ENCODE measurements at places on chromosomes 11 and 22.

DNA sequence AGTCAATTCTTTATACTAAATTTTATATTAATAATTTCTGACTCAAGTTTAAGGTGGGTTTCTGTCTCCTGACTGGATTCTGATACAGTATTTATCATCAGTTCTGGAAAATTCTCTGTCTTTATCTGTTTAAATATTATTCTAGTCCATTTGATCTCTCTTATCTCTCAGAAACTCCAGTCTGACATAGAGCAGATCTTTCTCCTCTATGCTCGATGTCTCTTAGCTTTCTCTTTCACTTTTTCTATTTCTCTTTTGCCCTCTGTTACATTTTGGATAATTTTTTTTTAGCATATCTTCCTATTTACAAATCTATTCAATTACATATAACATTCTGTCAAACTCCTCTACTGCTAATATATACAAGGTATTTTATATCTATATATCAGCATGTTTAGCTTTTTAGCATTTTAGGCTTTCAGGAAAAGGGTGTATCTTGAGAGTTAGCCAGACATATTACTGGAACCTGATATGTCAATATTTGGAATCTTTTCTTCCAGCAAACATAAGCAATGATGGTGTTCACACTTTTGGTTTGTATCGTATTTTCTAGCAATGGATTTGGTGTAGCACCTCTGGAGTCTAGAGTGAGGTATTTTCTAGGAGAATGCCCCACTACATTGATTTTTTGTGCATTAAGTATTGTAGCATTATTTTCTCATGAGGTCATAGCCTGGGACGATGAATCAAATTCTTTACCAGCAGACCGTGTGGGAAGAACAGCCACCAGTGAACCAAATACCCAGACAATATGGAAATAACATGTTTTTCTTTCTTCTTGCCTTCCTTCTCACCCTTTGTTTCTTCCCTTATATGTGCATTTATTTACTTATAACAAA, 4.1 kb upstream of the NNMT start:
- no peak for DNase-seq

GRCh38 chr22:21014202-21014725, 701 bp upstream of the P2RX6 start:
- peak; percentile 100 for DNase-seq

- no peak for DNase-seq
Measured at GRCh38 chr22:31637447-31637890, 24.5 kb downstream of the PISD start.

DNA sequence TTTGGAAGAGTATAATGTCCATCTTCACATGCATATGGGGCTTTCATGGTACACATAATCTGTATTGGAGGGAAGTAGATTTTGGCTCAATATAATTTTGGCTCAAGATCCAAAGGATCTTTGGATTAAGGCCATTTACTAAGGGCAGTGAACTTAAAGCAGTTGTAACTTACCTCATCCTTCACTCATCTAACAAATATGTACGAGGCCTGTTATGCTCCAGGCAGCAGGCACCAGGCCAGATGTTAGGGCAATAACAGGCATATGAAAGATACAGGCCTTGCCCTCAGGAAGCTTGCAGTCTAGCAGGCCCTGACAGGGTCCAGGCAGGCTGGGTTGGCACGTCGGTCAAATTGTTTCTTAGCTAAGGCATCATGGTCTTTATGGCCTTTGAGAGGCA, 44.6 kb downstream of the LIF start:
- no peak for DNase-seq

DNA sequence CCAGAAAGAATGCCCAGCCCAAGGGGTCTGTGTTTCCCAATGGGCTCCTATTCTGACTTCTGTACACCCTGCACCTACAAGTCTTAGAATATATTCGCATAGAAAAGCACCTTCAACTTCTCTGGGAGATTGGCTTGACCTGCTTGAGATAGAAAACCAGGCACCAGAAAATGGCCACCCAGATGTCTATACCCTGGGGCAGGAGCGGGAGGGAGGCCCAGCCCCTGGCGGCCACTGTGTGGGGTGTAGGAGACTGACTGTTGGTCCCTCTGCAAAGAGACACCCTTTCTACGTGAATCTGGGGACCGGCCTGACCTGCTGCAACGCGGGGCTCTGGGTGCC, 8.5 kb downstream of the DENND6B start:
- DNase-seq = no peak

GRCh38 chr11:69943066-69943465, 123.8 kb upstream of the FGF3 start:
- peak; percentile 37 for DNase-seq

- DNase-seq = no peak
Measured at GRCh38 chr11:33642461-33643166, 58.0 kb downstream of the C11orf91 start.

GRCh38 chr11:58286249-58286648, 18.2 kb upstream of the OR10W1 start:
- peak; percentile 16 for DNase-seq

- DNase-seq = no peak
Measured at GRCh38 chr22:37253126-37253660, 9.1 kb upstream of the RAC2 start.

- peak; percentile 50 for DNase-seq
Measured at GRCh38 chr11:113991170-113991569, 16.3 kb downstream of the HTR3A start.

- no peak for DNase-seq
Measured at GRCh38 chr11:93493252-93493897, 49.8 kb downstream of the SMCO4 start.

GRCh38 chr22:32075997-32076760, 33.1 kb downstream of the SLC5A1 start:
- no peak for DNase-seq

DNA sequence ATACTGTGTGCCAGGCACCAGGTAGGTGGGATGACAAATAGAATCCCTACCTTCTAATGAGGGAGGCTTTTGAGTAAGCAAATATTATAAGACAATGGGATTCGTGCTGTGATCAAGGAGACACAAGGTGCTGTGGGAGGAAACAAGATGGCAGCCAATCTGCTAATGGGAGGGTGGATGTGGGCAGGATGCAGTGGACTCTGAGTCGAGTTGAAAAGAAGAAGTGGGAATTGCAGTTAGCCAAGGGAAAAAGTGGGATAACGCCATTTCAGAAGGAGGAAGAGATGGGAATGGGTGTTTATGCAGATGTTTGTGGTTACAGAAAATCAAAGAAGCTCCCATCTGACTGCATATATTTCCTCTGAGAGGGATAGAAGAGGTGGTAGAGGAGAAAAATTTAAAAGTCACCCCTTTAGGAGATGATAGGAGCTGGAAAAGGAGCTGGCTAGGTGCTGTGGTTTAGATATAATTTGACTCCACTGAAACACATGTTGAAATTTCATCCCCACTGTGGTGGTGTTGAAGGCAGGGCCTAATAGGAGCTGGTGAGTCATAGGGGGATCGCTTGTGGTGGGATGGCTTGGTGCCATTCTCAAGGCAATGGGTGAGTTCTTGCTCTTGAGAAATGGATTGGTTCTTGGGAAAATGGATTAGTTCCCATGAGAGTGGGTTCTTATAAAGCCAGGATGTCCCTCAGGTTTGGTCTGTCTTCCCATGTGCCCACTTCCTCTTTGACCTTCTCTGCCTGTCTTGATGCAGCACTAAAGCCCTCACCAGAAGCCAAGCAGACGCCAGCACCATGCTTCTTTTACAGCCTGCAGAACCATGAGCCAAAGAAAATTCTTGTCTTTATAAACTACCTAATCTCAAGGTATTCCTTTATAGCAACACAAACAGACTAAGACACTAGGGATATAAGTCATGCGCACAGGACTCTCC, 30.0 kb upstream of the POU2AF1 start:
- no peak for DNase-seq

- no peak for DNase-seq
Measured at GRCh38 chr11:118916842-118917388, 8.8 kb downstream of the BCL9L start.

DNA sequence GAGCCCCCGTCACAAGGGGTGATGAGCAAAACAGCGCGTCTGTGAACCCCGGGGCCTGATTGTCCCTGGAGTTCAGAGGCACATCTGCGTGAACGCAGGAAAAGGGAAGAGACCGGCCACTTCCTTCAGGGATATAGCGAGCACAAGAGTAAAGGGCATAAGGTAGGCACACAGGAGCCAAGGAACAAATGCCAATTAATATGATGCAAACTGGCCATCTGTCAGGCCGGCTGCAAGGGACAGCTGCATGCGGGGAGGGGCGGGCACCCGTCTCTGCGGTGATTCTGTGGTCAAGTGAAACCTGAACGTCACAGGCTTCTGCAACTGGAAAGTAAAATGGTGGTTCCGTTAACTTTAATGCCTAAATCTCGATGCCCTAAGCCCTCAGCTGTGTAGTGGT, 64.7 kb downstream of the TRIM29 start:
- DNase-seq = no peak

- no peak for DNase-seq
Measured at GRCh38 chr11:101482556-101483124, 101.2 kb downstream of the TRPC6 start.

- no peak for DNase-seq
Measured at GRCh38 chr11:13280092-13280722, 2.6 kb downstream of the BMAL1 start.

DNA sequence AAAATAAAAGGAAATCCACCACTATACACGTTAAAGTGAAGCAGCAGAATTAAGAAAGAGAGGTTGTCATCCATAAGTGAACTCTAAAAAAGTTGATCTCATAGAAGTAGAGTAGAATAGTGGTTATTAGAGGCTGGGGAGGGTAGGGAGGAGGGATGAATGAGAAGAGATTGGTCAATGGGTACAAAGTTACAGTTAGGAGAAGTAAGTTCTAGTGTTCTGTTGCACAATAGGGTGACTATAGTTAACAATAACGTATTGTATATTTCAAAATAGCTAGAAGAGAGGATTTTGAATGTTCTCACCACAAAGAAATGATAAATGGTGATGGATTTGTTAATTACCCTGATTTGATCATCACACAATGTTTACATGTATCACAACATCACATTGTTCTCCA, 72.0 kb downstream of the CD82 start:
- DNase-seq = no peak

- DNase-seq = no peak
Measured at GRCh38 chr11:58641341-58641740, 18.9 kb downstream of the CNTF start.

- no peak for DNase-seq
Measured at GRCh38 chr11:30089921-30090320, 73.1 kb upstream of the KCNA4 start.

GRCh38 chr11:95229993-95230809, 801 bp downstream of the SESN3 start:
- peak; percentile 30 for DNase-seq

GRCh38 chr11:59918987-59919589, 19.1 kb upstream of the OOSP1 start:
- DNase-seq = peak; percentile 74

DNA sequence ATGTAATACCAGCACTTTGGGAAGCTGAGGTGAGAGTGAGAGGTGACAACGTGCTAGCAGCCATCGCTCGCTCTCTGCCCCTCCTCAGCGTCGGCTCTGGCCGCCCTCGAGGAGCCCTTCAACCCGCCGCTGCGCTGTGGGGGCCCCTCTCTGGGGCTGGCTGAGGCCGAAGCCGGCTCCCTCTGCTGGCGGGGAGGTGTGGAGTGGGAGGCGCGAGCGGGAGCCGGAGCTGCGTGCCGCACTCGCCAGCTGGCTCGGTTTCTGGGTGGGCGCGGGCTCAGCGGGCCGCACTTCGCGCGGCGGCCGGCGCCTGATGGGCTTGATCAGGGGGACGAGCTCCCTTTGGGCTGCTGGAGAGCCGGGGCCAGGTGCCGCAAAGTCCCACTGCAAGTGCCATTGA, 98.9 kb upstream of the UBASH3B start:
- no peak for DNase-seq

DNA sequence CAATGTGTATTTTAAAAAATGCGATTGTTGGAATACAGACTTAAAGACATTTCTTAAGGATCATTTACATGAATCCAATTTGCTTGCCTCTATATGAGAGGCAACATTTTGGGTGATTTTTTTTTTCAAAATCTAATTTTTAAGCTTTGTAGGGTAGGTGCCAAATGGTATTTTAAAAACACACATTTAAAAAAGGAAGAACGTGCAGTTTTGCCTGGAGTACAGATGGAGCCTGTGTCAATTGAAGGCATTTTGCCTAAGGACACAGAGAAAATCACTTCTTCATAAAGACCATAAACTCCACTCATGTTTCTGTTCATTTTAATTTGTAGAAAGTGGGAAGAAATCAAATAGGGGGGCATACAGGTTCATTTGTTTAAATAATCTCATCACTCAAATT, 91.3 kb downstream of the BDNF start:
- no peak for DNase-seq

- no peak for DNase-seq
Measured at GRCh38 chr11:33893711-33894397, 2.0 kb upstream of the LMO2 start.

DNA sequence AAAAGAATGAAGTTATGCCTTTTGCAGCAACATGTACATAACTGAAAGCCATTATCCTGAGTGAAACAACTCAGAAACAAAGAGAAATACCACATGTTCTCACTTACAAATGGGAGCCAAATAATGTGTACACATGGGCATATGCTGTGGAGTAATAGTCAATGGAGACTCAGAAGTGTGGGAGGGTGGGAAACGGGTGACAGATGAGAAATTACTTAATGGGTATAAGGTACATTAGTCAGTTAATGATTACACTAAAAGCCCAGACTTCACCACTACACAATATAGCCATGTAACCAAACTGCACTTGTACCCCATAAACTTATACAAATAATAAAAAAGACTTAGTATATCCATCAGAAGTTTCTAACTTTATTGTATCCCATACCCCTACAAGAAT, 674.1 kb upstream of the ARHGAP42 start:
- no peak for DNase-seq

DNA sequence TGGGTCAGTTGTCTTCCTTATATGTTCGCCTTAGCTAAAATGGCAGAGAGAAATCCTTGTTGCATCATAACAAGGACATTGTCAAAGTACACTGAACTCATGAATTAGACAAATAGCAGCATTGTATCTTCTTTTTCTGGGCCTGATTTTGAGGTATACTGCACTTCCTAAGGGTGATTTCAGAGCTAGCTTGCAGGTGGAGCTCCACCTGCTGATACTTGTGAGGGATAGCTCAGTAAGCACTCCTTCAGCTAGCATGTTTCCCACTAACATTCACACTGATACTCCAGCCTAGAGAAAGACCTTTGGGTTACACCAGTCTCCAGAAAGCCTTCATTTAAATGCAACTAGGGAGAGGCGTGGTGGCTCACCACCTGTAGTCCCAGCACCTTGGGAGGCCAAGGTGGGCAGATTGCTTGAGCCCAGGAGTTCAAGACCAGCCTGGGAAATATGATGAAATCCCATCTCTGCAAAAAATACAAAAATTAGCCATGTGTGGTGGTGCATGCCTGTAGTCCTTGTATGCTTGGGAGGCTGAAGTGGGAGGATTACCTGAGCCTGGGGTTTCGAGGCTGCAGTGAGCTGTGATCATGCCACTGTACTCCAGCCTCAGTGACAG, 29.8 kb downstream of the JAM3 start:
- peak; percentile 2 for DNase-seq

DNA sequence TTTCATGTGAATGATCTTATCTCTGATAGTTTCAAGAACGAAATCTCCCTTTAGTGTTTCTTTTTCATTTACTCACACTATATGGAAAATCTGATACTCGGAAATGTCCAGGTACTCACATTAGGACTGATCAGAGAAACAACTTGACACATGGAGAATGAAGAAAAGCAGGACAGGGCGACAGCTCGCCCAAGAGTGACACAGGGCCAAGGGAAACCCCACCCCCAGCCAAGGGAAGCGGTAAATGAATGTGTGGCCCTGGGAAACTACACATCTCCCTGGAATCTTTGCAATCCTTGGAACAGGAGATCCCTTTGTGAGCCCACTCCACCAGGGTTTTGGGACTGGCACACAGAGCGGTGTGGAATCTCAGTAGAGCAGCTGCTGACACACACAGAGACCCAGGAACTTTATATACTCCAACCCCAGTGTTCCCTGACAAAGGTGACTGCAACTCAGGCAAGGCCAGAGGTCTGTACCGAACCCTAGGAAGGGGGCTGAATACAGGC, 303.7 kb upstream of the ARHGAP42 start:
- DNase-seq = no peak

Data from K562 (cell line).